ENCODE measurements at places on chromosomes 6 and 20. TPM values are rescaled to one million over a fixed set of nuclear protein-coding genes. Genes with fewer than 3 reads are reported as not detected.

CYP39A1 gene
- 4.7 TPM for total RNA-seq

MCCD1 gene
- total RNA-seq: not detected

RSPH9 gene
- 0.16 TPM for total RNA-seq

GRCh38 chr20:34311118-34312023, 8.2 kb upstream of the AHCY start:
- DNase-seq: no peak

DNA sequence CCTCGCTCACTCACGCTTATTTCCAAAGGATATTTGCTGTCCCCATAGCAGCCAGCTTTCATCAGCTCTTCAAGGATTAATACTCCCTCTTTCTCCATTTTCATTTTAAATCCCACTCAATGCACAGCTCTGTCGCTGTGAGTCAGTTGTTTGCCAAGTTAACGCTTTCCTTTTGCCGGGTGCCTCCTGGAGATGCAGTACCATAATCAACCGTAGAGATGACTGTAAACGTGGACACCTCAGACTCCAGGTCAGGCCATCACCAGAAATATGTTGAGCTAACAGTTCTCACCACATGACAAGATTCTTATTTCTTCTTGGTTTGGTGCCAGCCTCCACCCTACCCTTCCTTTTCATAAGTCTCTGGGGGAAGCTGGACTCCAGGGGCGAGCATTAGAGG, 66.6 kb upstream of the TAB2 start:
- DNase-seq: no peak

DNA sequence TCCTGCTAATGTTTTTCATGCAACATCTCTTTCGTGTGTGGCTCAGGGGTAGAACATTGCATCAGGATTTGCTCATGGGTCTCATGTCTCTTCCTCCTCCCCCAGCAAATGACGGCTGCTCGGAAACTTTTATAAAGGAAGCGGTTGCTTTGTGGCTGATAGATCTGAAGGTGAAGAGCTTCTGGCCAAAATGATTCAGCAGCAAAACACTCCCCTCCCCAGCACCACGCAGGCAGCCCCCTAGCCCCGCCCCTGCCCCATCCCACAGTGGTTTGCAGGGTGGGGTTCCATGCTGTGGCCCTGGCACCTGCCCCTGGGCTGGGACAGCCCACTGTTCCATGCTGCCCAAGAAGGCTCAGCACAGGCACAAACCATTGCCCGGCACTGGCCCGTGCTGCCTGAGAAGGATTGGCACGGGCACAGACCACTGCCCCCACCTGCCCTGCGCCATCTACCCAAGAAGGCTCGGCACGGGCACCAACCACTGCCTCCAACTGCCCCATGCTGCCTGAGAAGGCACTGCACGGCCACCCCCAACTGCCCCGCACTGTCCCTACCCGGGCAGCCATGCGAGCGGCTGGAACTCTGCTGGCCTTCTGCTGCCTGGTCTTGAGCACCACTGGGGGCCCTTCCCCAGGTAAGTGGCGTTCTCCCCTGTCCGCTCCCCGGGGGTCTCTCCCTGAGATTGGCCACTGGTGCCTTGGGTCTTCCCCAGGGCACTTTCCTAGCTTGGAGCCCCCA, at the start of gene CST7:
CST7 (plus strand) TSS at position 331 of the 741 bp plus-strand sequence; CDS start at position 568, 237 bp downstream.
- peak; percentile 65 for DNase-seq

GRCh38 chr6:155444120-155444917, 11.3 kb downstream of the NOX3 start:
- DNase-seq: no peak

DNA sequence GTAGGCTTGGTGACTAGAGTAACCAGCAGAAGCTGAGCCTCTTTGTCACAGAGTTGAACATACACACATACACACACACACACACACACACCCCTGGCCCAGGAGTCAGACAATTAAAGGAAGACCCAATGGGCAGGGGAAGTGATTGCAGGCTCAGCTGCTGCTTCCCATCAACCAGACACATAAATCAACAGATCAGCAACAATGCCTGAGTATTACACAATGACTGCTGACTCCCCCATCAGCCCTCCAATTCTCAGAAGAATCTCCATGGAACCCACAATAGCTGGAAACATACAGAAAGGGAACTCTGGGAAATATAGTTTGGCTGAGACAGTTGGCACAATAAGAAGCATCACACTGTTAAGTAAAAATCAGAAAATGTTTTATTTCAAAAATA, 270.4 kb upstream of the PLCB4 start:
- peak; percentile 43 for DNase-seq

All from Right ventricle myocardium superior (tissue), 1 donor.